ENCODE measurements at places on chromosomes 7 and 10.

GRCh38 chr7:85023916-85024315 is 162.9 kb downstream of the SEMA3D start:
- DNase-seq: no peak

DNA sequence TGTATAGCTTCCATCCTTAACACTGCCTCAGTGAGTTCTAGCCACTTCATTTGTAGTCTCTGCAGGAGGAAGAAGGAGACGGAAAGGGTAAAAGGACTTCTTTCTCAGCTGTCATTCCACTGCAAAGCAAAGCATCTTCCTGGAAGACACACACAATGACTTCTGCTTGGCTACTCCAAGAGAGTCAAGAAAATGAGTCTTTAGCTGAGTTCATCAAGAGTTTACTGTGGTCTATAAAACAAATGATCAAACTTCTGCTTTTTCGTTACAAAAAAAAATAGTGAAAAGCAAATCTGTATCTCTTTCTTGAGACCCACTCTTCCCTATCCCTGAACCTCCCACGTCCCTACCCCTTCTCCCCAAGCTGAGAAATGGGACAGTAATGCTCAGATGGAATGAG is 205.0 kb upstream of the AHR start:
- DNase-seq: no peak

DNA sequence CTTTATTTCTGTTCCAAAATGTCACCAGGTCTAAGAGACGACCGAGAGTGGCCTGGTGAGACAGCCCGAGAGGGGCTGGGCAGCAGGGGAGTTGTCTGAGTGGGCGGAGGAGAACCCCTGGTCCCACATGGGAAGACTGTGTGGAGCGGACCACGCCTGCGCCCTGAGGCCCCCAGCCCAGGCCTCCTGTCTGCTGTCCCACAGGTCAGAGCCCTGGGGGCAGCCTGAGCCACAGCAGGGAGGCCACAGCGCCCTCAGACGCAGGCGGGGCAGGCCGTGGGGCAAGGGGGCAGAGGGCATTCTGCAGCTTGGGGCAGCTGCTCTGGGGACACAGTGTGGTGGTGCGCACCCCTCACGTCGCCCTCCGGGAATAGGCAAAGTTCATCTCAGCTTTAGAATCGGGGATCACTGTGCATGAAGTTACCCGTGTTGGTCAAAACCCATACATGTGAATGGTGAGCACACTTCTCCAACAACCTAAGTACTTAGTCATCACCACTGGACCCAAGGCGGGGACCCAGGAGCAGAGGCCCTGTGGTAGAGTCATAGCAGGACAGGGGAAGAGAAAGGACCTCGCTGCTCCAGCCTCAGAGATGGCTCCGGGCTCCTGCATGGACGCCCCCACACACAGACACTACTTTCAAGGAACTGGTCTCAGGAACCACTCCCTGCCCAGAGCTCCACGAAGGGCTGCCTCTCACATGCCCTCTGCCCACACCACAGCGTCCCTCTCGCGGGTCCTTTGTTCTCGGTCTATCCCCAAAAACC is 214.7 kb downstream of the ELFN1 start:
- no peak for DNase-seq

- DNase-seq: peak; percentile 48
These were observed 27.2 kb downstream of the ATE1 start for GRCh38 chr10:121900443-121901174.

Measured in hepatic stellate cell (primary cell).